ENCODE measurements at places on chromosomes 2 and 18. TPM values are rescaled to one million over a fixed set of nuclear protein-coding genes. Genes with fewer than 3 reads are reported as not detected.

DNA sequence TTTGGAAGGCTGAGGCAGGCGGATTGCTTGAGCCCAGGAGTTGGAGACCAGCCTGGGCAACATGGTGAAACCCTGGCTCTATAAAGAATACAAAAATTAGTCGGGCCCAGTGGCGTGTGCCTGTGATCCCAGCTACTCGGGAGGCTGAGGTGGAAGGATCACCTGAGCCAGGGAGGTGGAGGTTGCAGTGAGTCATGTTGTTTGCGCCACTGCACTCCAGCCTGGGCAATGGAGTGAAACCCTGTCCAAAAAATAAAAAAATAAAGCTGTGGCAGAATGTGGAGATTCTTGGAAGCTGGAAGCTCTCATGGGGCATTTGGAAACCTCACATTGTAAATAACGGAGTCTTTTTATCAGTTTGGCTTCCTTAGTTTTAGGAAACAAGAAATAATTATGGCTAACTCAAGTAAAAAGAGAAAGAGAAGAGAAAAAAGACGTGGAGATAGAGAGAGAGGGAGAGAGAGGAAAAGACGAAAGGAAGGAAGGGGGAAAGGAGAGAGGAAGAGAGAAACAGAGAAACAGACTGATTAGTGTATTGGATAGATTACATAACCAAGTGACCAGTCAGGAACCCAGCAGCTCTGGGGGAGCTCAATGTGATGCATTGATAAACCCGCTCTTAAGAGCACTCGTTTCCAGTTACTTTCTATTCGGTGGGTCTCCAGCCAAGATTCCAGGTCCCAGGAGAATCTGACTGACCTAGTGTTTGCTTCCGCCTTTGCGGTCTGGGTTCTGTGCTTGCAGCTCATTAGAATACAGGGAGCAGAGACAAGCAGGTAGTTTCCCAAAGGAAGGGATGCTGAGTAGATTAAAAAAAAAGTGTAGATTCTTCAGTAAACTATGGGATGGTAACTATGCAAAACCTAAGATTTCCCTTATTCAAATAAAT, 1.1 kb upstream of the SPAST start:
- no peak for DNase-seq

DNA sequence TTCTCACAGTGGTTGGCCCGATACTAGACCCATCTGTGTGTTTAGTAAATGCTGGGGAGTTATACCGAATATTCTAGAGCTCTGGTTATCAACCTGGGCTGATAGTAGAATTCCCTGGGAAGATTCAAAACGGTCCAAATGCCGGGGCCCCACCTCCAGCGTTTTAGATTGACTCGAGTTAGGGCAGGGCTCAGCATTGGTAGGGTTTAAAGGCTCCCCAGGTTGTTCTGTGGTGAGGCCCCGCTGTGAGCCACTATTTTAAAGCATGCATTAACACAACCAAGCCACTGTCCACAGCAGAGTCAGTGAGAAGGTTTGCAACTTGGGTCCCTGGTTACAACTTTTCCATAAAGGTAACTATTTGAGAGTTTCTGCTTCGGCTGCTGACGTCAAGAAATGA, 73.6 kb downstream of the DYSF start:
- no peak for DNase-seq

- no peak for DNase-seq
Observed at GRCh38 chr2:105362862-105363591, 25.7 kb downstream of the C2orf49 start.

DNA sequence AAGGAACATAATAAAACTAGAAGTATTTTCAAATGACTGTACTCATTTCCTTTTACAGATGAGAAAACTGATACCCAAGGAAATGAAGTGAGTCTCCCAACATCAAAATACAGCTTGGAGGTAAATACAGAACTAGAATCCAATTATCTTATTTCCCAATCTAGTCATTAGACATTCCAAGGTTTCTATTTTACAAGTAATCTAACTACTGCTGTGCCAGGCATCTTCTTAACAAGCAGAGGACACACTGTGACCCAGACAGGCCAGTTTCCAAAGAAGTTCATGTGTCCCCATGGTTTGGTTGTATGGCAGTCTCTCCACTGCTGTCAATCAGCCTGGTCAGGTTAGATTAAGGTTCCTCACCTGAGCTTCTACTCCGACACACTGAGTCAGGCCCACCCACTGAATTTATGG, 143.5 kb downstream of the THADA start:
- DNase-seq, result no peak

GRCh38 chr2:160033732-160034392, 28.6 kb downstream of the PLA2R1 start:
- DNase-seq, result no peak

DNA sequence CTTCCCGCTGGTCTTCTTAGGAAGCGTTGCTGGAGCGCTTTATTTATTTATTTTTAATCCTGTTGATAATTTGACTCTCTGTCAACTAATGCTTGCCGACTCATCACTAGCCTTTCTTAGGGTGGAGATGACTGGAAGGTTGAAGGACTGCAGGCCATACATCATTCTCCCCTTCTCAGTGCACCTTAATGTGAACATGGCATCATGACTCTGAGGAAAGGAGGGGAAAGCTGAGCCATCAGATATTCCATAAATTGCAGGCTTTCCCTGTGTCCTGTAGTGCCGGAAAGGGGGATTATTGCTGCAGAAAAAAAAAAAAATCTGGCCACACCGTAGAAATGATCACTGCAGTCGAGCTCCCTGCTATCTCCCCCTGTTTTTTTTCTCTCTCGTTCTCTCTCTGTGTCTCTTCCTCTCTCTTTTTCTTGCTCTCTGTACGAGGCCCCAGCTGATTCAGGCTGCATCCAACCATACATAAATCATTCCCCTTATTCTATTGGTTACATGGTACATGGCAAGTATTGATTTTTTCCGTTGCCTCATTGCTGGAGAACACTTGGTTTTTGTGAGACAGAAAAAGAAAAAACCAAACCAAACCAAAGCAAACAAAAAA, 125.8 kb upstream of the EFEMP1 start:
- no peak for DNase-seq

DNA sequence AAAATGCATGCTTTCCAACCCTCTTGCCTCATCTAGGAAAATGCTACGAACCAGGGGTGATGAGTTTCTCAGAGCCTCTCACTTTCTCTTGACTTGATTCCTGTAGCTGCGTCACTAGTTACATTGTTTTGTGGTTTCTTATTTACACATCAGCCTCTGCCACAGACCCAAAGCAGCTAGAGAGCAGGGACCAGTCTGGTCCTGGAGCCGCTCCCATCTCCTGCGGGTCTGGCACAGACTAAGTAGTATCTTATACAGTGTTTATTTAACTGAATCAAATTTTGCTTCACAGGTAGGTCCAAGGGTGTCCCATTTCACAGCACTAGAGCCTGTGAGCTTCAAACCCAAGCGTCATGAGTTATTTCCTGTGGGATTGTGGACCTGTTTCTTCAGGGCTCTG, 310.5 kb downstream of the MYCN start:
- no peak for DNase-seq

The NEUROD1 gene
- total RNA-seq, result 2.5 TPM

The LAMA1 gene
- 96.1 TPM for total RNA-seq

The CD8B2 gene
- not detected for total RNA-seq

The AQP12A gene
- not detected for total RNA-seq

Measured in neural crest cell (in vitro differentiated cells).